Stimulated activated CD8-positive, alpha-beta memory T cell treated with anti-CD3 and anti-CD28 coated beads, Interleukin-4, amount 100 ng/mL, for 24 hours (primary cell): ENCODE measurements at places on chromosomes 4 and X.

GRCh38 chr4:105147553-105148161 is 981 bp downstream of the TET2 start:
- DNase-seq: no peak

- no peak for DNase-seq
Measured at GRCh38 chrX:108833993-108834392, 97.6 kb upstream of the IRS4 start.

DNA sequence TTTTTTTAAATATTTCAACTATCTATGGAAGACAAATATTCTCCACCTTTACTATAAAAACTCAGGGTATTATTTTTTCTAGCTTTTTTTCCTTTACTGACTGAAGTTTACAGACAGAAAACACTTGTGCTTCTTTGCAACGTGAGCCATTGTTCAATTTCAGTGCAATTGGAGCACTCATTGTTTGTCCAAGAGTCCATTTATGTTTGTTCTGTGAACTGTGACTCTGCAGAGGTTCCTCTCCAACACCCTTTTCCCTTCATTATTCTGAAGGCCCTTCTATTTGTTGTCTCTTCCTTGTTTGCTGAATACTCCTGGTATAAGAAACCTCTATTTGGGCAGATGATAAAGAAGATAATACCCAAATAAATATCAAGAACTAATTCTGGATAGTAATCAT is 37.4 kb downstream of the DAPP1 start:
- DNase-seq: no peak

DNA sequence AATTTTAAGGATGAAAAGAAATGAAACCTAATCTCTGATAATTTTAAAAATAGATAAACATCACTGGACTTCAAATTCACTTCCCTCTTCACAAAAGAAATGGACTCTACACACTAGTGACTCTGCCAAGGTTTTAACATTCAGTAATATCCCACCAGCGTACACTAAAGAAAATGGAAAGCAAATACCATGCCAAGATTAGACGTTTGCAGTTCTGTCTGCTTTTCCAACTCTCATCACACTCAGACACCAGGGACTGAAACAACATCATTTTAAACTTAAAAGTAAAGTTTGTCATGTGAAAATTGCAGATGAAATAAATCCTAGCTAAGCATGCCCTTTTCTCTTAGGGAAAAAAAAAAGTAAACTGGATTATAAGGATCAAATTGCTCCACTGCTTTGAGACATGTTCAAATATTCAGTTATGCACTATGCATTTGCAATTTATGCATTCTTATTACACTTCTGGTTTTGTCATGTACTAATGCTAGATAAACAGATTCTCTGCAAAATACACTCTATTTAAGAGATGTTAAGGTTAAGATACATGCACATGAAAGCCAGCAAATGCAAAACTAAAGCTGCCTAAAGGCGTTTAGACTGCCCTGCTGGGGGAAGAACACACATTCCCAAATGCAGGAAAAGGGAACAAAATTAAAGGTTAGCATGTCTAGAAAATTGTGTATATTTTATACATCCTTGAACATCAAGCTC is 534.4 kb upstream of the EPHA5 start:
- no peak for DNase-seq

GRCh38 chrX:127085939-127086338 is 266.4 kb downstream of the PRR32 start:
- DNase-seq: no peak

GRCh38 chr4:20983763-20984575 is 283.7 kb downstream of the PACRGL start:
- DNase-seq: no peak

- no peak for DNase-seq
Measured at GRCh38 chr4:152372444-152372843, 163.4 kb downstream of the FBXW7 start.

DNA sequence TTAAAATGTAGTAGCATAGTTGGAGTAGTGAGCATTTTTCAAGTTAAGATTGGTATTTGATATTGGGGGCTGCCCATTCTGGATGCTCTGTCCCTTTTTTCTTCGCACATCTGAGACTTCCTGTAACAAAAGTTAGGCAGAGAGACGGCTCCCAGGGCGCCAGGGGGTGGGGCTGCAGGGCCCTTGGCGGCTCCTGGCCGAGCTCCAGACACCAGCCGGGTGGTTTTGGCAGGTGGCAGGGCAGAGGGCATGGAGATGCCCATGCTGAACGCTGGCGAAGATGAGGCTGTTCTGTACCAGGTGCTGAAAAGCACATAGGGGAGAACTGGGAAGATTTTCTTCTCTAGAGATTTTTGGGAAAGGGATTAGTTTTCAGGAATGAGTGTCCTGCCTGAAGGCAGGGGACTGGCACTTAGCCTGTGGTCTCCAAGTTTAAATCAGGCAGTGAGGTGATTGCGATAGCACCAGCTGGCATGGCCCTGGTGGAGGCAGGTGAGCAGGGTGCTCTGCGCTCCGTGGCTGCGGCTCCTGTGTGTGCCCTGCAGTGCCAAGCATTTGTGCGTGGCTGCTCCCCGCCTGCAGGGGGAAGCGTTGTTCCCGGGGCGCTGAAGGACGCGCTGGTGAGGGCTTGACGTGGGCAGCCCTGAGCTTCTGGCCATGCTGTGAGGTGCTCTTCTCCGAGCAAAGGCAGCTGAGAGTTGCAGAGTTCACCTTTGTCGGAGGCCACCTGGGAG is 23.6 kb upstream of the HGFAC start:
- DNase-seq: no peak

- DNase-seq: peak; percentile 15
Measured at GRCh38 chr4:154018659-154019058, 229.8 kb upstream of the SFRP2 start.

DNA sequence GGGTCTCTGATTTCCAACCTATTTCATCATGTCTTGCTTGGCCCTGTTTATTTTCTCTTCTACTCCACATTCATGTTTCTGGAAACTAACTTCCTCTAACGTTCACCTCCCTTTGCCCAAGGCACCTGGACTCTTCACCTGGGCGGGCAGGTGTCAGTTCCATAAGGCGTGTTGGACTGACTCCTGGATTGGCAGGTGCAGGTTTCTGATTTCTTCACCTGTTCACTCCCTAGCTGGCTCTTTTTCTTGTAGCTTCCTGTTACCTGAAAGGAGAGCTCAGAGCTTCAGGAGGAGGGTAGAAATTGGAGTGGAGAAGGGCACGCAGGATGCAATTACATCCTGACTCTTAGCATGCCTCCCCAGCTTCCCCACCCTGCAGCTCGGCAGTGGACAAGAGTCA is 350.8 kb upstream of the KLF3 start:
- DNase-seq: no peak

DNA sequence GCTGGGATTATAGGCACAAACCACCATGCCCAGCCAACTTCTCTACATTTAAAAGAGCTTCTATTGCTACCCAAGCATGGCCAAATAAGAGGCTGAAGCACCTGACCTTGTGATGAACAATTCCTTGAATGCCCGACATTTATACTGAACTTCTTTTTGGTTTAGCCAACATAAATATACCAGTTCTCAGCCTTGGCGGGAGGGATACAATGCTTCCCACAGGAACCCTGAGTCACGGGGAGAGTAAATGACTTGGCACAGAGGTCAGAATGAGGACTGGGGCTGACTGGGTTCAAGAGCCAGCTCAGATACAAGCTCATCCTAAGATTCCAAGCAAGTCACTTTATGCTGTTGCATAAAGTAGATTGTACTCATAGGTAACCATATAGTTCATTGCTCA is 6.1 kb downstream of the HOPX start:
- no peak for DNase-seq

GRCh38 chr4:68349279-68349648 is 626 bp downstream of the YTHDC1 start:
- no peak for DNase-seq

DNA sequence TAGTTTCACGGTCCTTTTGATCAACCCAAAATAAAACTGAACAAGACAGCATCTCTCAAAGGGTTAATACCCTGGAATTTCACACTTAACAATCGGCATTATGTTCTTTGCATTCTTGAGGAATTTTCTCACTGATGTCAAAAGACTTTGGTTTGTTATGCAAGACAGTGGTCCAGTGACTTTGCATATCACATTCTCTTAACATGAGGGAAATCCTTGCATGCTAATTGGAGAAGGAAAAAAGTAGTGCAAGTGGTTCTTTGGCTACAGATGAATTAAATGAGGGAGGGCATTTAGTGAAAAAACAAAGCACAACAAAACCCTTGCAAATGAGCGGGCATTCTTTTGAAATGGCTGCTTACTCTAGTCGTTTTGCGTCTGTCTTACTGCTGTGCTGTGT is 105.1 kb upstream of the LIMCH1 start:
- no peak for DNase-seq
